Aortic smooth muscle cell (primary cell): ENCODE measurements at places on chromosomes 1 and 21. TPM values are rescaled to one million over a fixed set of nuclear protein-coding genes. Genes with fewer than 3 reads are reported as not detected.

The CEP85 gene
- total RNA-seq = 6.2 and 7.7 TPM in 2 replicates

The C4BPA gene
- not detected in 2 replicates for total RNA-seq

The SELE gene
- total RNA-seq = under 0.01 TPM in 2 replicates

The CHI3L1 gene
- total RNA-seq = 0.06 and 0.13 TPM in 2 replicates

The TMEM50A gene
- total RNA-seq = 154 and 205 TPM in 2 replicates

The CD5L gene
- not detected in 2 replicates for total RNA-seq

The DMAP1 gene
- 17.7 and 22.1 TPM in 2 replicates for total RNA-seq

The TNFSF18 gene
- 0.06 and 0.26 TPM in 2 replicates for total RNA-seq

The BLACAT1 gene
- not detected in 2 replicates for total RNA-seq

The NES gene
- 124 and 159 TPM in 2 replicates for total RNA-seq

The SH2D1B gene
- total RNA-seq = not detected in 2 replicates

The ERICH3 gene
- total RNA-seq = not detected in 2 replicates

The GPR3 gene
- 0.19 and 0.53 TPM in 2 replicates for total RNA-seq

The ARHGEF2 gene
- total RNA-seq = 63.7 and 69.6 TPM in 2 replicates

The FHAD1 gene
- total RNA-seq = under 0.01 and 0.13 TPM in 2 replicates

The UBAP2L gene
- 66.3 and 85.6 TPM in 2 replicates for total RNA-seq

The PRUNE1 gene
- total RNA-seq = 7.3 and 8.0 TPM in 2 replicates

The INKA2 gene
- total RNA-seq = 1.4 and 7.1 TPM in 2 replicates

The CNIH3 gene
- total RNA-seq = 3.4 and 4.9 TPM in 2 replicates

The CFAP74 gene
- not detected in 2 replicates for total RNA-seq

The SYT2 gene
- total RNA-seq = under 0.01 TPM in 1 of 2 replicates, not detected in the other

The WLS gene
- 173 and 276 TPM in 2 replicates for total RNA-seq

The CFHR4 gene
- total RNA-seq = not detected in 2 replicates

The TBX19 gene
- total RNA-seq = 0.53 and 0.75 TPM in 2 replicates

The ZSWIM5 gene
- 0.75 and 1.1 TPM in 2 replicates for total RNA-seq

The FTCD gene
- total RNA-seq = 0.13 TPM in 1 of 2 replicates, not detected in the other

The STYXL2 gene
- total RNA-seq = under 0.01 TPM in 1 of 2 replicates, not detected in the other

The LCE1F gene
- not detected in 2 replicates for total RNA-seq

The GOLPH3L gene
- total RNA-seq = 9.6 and 11.5 TPM in 2 replicates

The IL20 gene
- total RNA-seq = not detected in 2 replicates

The PCP4 gene
- total RNA-seq = not detected in 2 replicates

The STUM gene
- total RNA-seq = not detected in 2 replicates

The HTR6 gene
- 0.06 and 0.13 TPM in 2 replicates for total RNA-seq

The CLDN8 gene
- total RNA-seq = not detected in 2 replicates

The LRRC41 gene
- 66.5 and 72.8 TPM in 2 replicates for total RNA-seq

The SIKE1 gene
- total RNA-seq = 63.1 and 63.5 TPM in 2 replicates
